ENCODE measurements at places on chromosomes 3 and 15. TPM values are rescaled to one million over a fixed set of nuclear protein-coding genes. Genes with fewer than 3 reads are reported as not detected.

DNA sequence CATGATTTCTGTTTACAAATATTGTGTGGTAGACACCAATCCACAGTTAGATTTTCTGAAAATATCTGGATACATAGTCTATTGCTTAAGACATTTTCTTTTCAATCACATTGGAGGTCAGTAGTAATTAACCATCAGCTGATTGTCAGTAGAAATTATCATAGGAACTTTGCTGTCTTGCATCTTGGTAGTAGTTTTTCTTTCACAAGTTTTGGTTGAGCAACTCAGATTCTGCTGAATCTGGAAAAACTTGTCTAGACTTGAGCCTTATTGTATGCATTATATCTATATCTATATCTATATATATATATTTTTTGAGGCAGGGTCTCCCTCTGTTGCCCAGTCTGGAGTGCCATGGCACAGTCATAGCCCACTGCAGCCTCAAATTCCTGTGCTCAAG lies 4.0 kb downstream of the RAB11A start:
- no peak for DNase-seq

CCDC54 gene
- not detected for total RNA-seq

GRCh38 chr3:194905696-194906095 lies 220.0 kb downstream of the FAM43A start:
- no peak for DNase-seq

- no peak for DNase-seq
These were observed 113.0 kb downstream of the TBC1D5 start for GRCh38 chr3:17629400-17629799.

- no peak for DNase-seq
These were observed 51.6 kb upstream of the DUT start for GRCh38 chr15:48279608-48280007.

- DNase-seq = no peak
These were observed 38.0 kb downstream of the RAB7A start for GRCh38 chr3:128763967-128764366.

DNA sequence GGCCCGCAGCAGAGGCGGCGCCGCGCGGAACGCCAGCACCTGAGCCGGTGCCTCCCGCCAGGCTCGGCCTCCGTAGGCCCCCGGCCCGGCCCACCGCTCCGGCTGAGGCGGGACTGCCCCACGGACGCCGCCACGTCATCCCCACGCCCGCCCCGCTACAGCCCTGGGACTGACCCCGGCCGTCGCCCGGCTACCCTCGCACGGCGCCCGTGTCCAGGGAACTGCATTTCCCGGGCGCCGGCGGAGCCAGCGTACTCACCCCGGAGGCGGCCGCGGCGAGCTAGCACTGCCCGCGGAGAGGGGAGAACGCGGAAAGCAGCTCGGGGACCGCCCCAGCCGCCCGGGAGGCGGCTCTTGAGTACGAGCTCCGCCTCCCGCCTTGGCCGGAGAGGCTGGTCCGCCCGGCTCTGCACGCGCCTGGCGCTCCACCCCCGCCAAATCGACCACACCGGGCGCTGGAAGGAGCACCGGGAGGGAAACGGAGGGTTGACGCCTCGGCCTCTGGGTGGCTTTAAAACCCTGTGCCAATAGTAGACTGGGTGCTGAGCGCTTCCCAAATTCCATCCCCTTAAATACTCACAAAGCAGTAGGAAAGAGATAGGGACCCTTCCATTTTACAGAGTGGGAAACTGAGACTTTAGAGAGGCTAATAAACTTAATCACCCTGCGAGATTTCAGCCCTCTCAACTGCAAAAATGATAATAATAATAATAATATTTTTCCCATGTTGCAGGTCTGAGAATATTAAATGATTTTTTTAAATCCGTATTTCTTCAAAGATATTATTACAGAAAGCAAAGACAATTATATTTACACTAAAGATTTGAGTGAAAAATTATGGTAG lies at the start of gene B4GALT4:
Gene B4GALT4 (minus strand): TSS at position 288 of the 844 bp plus-strand sequence. CDS start 10,779 bp downstream, outside the sequence.
- peak; percentile 88 for DNase-seq

GRCh38 chr15:31235311-31236183 lies 91.1 kb upstream of the KLF13 start:
- peak; percentile 62 for DNase-seq

GRCh38 chr15:73826711-73827251 lies 46.6 kb upstream of the TBC1D21 start:
- no peak for DNase-seq

GOLGA8H gene
- 0.35 TPM for total RNA-seq

GRCh38 chr3:88984832-88985231 lies 122.6 kb upstream of the EPHA3 start:
- no peak for DNase-seq

LARP6 gene
- 13.4 TPM for total RNA-seq

- DNase-seq = no peak
These were observed 27.8 kb downstream of the IL5RA start for GRCh38 chr3:3082234-3082924.
